ENCODE measurements at places on chromosomes 6 and 20. TPM values are rescaled to one million over a fixed set of nuclear protein-coding genes. Genes with fewer than 3 reads are reported as not detected.

Gene ZC2HC1B
- not detected for total RNA-seq

- DNase-seq, result no peak
Observed at GRCh38 chr6:150510576-150510975, 89.1 kb upstream of the PLEKHG1 start.

- DNase-seq, result no peak
Observed at GRCh38 chr20:20837574-20838021, 125.2 kb upstream of the RALGAPA2 start.

Gene EBF4
- total RNA-seq, result 22.0 TPM

GRCh38 chr6:120230008-120230407 is 880.4 kb upstream of the MAN1A1 start:
- no peak for DNase-seq

Gene GNAS-AS1
- total RNA-seq, result 0.98 TPM

Data from breast epithelium (tissue), 4 donors.